Activated CD4-positive, alpha-beta T cell treated with anti-CD3 and anti-CD28 coated beads, Interleukin-2, amount 50 U/mL, for 1 hour (primary cell): ENCODE measurements at places on chromosomes 5 and 9.
A peak's percentile ranks its signal among the peaks of the same experiment; 100 is the strongest.

DNA sequence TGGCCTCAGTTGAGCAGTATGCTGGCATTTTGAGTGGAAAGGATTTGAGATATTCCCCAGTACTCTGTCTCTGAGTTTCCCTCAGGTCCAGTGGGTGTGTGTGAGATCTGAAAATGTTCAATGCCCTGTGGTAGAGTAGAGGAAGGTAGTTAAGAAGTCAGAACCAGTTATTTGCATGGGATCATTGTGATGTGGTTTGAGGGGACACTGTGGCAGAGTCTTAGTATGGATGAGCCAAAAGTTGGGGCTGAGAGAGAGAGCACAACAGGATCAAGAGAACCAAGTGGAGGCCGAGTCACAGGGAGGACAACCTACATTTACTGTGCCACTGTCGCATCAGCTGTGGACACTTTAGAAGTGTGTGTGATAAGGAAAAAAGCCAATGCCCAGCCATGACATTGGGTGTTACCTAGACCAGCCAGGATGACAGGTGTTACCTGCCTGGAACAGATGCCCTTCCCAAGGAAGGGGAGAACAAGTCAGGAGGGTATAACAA is 128.9 kb upstream of the IL12B start:
- no peak for DNase-seq

- DNase-seq, result peak; percentile 55
Observed at GRCh38 chr9:93098236-93098946, 2.4 kb downstream of the CARD19 start.

DNA sequence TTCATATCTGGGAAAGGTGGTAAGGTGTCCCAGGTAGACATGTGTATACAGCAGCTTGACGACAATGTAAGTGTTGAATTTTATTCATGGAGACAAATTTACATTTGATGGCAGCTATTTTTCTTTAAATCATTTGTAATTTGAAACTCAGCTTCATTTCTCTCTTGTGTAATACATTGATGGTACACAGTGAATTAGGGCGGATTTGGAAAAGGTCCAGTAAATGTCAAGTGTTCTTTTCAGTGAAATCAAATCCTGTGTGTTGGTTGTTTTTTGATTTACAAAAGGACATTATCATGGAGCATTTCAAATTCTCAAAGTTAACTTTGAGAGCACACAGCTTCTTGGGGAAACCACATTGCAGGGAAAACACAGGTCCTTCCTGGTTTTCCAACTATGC is 30.0 kb upstream of the PCSK1 start:
- no peak for DNase-seq

DNA sequence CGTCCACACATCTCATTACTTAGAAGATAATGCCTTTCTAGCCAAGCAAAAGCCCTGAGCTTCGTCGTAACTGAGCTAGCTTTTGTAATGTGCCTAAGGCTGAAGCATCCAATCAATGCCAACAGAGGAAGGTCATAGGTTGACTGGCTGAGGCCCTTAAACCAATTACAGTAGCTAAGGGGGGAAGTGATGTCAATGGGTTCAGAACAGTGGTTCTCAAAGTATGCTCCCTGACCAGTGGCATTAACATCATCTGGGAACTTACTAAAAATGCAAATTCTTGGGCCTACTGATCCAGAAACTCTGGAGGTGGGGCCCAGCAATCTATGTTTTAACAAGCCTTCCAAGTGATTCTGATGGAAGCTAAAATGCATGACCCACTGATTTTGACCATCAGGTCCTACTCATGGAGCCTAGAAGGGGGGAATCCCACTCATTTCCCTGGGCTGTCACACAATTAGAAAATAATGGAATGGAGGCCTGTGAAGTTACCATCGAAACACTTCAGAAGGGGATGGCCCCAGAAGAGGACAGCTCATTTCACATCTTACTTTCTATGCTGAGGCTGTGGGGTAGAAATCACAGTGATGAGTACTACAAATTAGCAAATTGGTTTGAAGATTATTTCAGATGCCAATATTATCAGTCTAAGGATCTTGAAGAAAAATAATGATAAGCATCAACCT is 4.8 kb upstream of the VLDLR start:
- DNase-seq, result no peak

GRCh38 chr5:112546946-112547592 is 128.0 kb upstream of the EPB41L4A start:
- no peak for DNase-seq

DNA sequence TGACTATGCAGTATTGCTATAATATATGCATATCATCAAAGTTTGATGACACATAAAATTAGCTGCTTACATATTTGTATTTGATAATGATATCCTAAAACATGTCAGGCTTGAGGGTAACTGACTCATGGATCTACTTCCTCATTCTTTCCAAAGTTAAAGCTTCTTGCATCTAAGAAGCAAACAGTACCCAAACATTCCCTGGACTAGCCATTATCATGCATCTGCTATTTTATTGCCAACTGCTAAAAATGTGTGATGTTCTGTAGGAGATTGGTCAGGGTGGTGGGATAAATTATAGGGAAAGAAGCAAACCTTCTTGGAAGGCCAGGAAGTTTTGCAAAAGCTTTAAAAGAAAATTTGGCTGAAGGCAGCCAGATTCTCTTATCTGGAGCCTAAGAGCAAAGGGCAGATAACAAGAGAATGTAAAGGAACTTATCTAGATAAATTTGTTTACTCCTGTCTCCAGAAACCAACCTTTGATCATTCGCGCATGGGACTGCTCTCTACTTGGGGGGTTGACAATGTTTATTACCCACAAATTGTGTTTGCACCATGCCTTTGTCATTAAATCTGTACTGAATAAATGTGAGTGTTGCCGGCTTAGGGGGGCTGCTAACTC is 604.1 kb upstream of the TLE4 start:
- no peak for DNase-seq

DNA sequence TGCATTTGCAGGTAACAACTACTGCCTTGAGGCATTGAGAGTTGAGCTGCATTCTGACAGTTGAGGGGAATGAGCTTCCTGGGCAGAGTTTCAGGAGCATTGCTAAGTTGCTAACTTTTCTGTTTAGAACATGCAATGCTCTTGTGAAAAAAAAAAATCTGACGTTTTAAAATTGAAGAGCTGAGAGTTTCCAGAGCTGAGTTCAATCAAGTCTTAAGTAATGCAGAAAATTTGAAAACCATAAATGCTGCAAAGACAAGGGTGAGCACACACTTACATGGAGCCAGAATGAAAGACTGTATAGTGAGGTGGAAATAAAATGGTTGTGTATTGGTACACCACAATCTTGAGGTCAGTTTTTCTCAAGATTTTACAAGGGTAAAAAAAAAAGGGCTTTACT is 166.0 kb downstream of the GABRB2 start:
- no peak for DNase-seq

DNA sequence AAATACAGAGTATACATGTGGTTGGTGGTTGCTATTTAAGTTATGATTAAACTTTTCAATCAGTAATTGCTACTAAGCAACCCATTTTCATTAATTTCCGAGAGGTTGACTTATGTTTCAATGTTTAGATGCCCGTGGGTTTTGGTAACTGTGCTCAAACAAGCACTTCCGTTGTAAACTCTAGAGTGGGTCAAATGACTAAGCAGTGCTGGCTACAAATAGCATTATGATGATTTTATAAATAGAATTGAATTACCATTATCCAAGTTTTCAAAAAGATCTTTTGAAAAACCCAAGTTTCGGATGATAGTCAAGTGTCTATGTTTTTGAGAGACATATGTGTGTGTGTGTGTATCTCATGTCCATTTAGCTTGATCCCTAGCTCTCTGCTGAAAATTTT is 2369.4 kb upstream of the ACO1 start:
- no peak for DNase-seq

GRCh38 chr5:83917261-83917908 is 196.7 kb upstream of the HAPLN1 start:
- no peak for DNase-seq

DNA sequence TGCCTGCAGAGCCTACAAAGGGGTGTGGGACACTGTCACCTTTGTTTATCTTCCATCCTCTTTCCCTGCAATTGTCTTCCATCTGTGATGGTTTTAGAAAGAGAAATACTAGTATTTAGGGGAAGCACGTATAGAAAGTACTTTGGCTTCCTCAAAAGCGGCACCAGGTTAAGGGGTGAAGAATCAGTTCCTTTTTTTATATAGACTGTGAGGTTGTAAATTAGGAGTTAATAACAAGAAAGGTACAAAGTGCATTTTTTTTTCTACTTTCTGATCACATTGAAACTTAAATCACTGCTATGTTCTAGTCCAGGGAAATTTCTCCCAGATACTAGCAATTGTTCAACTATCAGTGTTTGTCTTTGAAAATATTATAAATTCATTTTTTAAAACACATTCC is 219.3 kb downstream of the CEMIP2 start:
- no peak for DNase-seq

DNA sequence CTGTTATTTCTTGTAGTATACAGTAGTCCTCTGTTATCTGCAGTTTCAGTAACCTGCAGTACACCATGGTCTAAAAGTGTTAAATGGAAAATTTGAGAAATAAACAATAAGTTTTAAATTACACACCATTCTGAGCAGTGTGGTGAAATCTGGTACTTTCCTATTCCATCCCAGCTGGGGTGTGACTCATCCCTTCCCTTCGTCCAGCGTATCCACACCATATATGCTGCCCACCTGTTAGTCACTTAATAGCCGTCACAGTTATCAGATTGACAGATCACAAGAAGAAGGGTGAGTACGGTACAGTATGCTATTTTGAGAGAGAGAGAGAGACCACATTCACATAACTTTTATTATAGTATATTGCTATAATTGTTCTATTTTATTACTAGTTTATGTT is 28.9 kb downstream of the FAM151B start:
- no peak for DNase-seq

DNA sequence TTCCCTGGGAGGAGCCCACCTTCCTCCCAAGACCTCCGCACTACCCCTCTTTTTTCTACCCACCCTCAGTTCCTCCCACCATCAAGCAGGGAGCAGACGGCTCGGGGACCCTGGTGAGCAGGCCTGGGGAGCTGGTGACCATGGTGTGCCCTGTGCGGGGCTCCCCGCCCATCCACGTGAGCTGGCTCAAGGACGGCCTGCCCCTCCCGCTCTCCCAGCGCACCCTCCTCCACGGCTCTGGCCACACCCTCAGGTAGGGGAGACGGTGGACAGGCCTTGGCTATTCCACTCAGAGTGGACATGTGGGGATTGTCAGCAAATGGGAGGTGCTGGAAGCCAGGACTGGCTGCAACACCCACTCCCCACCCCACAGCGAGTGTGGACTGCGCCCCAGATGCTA is 52.9 kb upstream of the ASS1 start:
- DNase-seq, result no peak

DNA sequence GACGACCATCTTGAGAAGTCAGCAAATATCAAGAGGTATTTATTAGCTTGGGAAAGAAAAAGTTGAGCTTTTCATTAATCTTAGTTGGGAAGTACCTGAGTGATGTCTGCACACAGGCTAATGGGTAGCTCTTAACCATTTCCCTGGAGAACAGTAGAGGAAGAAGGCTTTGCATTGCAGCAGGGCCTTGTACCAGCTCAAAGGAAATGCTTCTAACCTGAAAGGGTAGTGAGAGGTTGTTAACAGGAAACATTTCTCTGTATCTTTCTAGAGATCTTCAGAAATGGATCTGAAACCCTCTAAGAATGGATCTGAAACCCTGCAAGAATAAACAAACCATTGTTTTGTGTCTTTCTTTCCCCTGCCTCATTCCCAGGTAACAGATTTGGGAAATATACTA is 393.3 kb downstream of the PLK2 start:
- no peak for DNase-seq

GRCh38 chr9:133619791-133620190 is 10.6 kb upstream of the FAM163B start:
- peak; percentile 55 for DNase-seq

DNA sequence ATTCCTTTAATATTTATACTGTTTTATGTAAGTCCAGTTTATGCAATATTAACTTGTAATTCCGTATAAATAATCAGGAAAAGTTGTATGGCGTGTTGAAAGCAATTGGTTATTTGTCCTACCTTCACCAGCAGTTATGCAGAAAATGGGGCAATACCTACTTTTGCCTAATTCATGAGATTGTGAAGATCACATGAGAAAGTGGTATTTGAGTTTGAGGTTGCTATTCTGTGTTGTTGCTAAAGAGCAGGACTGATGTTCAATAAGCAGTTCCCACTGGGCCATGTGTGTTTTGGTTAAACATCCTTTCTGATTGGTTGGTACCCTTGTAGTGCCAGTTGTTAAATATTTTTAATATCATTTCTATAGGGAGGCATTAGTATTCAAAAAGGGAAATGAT is 3.2 kb downstream of the TGFBR1 start:
- DNase-seq, result no peak

DNA sequence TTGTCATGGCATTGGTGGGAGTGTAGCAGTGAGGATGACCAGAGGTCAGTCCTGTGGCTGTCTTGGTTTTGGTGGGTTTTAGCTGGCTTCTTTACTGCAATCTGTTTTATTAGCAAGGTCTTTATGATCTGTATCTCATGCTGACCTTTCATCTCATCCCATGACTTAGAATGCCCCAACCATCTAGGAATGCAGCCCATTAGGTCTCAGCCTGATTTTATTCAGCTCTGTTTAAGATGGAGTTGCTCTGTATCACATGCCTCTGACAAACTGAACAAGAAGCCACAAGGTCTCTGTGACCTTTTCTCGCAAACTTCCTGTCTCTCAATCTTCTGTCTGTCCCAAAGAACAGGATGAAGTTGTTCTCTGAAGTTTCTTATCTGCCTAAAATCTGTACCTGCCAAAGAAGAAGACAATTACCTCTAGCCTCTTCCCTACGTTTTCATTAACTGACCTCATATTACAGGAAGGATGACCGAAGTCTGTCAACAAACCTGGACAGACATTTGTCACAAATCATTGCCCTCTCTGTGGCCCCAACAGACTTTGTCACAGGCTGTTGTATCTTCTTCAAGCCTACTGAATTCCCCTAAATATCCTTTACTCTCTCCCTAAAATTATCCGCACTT is 284.2 kb upstream of the SEMA6A start:
- DNase-seq, result no peak

- DNase-seq, result no peak
Observed at GRCh38 chr5:107119656-107120055, 551.1 kb downstream of the EFNA5 start.

GRCh38 chr5:141717043-141717442 is 35.0 kb upstream of the ARAP3 start:
- DNase-seq, result no peak

DNA sequence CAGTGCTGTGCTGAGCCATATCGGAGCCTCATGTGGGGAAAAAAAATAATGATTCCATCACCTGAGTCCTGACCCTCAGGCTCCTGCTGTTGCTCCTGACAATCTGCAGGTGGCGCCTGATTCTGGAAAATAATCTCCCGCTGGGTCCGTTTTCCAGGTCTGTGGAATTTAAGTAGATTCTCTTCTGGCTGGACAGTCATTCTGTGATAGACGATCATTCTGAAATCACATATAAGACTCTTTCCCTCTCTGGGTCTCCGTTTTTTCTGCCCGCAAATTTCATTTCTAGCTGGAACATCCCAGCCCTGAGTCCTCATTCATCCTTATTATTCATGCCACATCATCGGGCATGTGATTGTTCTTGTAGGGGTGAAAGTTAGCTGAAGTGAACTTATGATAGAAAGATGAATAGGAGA is 22.1 kb upstream of the STXBP1 start:
- peak; percentile 16 for DNase-seq
